ENCODE measurements at places on chromosomes 3 and 15.

DNA sequence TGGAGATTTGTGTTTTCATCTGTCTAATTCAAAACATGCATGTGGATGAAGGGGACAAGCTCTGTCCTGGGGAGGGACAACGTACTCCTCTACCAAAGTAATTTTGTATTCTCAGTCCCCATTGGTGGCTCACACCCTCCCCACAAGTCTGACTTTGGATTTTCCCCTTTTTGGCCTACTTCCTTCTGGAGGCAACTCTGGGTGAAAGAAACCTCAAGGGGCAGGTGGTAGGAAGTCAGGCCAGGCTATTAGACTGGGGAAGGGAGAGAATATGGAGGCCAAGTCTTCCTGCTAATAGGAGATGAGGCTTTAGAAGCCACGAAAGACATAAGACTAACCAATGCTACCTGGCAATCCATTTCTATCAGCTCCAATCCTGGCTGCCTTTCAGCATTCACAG, 124.9 kb upstream of the RASGRP1 start:
- no peak for DNase-seq

DNA sequence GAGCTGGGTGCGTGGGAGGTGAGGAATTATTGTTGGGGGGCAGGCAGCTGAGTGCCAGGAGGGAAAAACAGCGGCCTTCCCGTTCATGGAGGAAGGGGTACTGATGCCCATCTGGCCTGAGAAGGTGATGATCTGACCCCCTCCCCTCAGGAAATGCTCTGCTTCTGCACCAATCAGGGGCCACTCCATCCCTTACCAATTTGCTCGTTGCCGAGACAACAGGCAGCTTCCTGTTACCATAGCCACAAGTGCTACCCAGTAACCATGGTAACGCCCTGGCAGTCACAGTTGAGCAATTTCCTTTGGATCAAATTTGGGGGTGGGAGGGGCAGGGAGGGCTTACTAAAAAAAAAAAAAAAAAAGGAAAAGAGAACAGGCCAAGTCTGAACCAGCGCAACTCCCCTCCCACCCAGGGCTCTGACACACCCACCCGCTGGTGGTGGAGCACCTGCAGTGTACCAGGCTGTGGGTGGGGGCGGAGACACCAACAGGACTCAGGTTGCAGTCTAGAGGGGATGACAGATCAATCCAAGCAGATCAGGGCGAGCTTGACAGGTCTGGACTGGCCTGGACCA, 13.7 kb downstream of the CELF6 start:
- no peak for DNase-seq

DNA sequence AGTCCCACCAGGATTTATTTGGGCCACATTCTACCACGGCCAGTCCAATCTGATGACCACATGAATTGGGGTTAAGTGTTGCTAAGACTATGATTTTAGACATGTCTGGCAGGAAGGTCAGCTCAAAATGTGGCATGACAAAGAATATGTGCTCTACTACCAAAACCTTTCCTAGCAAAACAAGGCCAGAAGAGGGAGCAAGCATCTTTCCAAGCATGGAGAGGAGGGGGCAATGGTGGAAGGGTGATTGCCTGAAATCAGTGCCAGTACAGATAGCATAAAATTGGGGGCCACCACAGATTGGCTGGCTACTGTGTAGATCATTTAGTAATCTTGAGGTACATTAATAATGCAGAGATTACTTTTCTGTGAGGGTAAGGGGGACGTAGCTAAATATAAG, 43.2 kb downstream of the TMEM39A start:
- DNase-seq = no peak

DNA sequence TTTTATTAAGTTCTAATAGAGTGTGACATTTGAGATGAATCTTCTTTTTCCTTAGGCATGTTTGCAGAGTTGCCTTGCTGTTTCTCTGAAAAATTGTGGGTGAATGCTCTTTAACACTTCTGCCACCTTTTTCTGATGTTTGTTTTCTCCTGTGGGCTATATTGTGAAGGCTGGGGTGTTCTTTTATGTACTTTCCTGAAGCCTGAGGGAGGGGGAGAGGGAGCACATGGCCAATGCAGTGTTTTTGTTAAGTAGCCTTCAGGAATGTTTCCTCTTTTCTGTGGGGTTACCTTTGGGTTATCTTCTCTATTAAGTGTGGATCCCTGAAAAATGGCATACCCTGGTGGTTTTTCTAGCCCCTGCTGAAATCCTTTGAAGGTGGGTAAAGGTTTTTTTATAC, 50.2 kb downstream of the CMC1 start:
- DNase-seq = no peak

GRCh38 chr15:39272901-39273300, 308.0 kb upstream of the THBS1 start:
- no peak for DNase-seq

DNA sequence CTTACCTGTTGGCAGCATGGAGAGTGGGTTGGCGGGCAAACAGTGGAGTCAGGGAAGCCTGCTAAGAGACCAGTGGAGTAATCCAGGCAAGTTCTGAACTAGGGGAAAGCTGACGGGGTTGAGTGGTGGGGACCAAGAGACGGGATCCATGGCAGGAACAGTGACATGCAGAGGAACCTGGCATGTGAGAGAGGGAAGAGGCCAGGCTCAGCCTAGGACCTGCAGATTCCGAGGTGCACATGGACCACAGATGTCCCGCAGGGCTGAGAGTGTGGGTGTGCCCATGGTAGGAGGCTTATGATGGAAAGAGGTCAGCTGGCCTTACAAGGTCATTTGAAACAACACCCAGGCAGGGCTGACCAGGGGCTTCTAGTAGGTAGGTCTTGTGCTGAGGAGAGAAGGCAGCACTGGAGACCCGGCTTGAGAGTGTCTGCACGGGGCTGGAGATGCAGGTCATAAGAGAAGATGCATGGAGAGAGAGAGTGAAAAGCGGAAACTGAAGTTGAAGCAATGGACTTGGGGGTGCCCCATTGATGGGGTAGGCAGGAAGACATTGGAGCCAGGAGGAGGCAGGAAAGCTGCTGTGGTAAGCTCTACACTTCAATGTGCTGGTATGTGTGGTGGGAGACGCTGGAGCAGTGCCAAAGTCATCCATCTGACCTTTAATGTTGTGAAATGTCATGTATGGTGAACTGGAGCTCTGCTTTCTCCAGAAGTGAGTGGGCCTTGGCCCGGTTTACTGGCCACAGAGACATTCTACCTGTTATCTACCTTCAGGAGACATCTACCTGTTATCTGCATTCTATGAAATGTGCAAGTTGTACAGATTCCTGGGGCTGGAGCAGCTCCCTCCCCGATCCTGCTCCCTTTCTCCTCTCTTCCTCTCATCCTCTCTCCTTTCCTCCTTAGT, 4.6 kb downstream of the SPSB4 start:
- DNase-seq = no peak

DNA sequence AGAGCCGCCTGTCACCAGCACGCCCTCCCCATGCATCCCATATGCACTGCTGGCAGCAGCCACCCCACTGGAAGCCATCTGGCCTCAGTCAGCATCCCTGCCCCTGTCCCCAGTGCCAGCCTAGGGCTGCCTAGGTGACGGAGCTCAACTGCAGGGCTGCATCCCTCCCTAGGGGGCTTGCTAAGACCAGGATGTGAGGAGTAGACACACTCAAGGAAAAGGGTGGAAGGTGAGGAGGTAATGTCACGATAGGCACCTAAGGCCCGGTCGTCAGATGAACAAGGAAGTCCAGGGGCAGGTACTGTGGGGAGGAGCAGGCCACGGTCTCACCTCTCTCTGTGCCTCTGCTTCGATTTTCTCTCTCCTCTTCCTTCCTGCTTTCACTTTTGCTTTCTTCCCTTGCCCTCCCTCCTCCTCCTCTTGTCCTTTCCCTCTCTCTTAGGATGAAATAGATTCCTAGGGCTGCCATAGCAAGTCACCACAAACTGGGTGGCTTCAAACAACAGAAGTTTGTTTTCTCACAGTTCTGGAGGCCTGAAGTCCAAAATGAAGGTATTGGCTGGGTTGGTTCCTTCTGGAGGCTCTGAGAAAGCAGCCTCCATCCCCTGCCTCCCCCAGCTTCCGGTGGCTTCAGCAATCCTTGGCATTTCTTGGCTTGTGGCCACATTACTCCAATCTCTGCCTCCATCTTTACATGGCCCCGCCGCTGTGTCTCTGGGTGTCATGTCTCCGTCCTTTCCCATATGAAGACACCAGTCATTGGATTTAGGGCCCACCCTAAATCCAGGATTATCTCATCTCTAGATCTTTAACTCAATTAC, 298.3 kb downstream of the SHQ1 start:
- DNase-seq = no peak

DNA sequence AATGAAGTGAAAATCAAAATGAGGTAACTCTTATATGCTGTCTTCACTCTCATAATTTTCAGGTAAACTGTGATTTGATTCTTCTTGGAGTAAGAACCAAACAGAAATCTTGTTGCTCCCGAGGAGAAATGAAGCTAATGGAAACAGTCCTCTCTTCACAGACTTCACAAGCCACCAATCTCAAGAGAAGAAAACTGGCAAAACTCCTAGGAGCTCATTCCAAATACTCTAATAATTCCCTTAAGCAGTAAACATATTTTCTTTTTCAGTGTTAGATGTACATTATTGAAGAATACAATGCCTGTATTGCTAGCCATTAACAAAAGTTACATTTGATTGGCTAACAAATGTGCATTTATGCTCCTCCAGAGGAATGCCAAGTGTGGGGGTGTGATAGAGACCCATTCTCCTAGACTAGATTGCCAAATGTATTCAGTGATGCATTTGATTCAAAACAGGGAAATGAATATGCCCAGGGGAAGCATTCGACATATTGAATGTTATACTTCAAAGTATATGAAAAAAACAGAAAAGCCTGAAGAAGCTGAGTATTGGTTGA, 11.8 kb upstream of the RIOX2 start:
- DNase-seq = no peak

DNA sequence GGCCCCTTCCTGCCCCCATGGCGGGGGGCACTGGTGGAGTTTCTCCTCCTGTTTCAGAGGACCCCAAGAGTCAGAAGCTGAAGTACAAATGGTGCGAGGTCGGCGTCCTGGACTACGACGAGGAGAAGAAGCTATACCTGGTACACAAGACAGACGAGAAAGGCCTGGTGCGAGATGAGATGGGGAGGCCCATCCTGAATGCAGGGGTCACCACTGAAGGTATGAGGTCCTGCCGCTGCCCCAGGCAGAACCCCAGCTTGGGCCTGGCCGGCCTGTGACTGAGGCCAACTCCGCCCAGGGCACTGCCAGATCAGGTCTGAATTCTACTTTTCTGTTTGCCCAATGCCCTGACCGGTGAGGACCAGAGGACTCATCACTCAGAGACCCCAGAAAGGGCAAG, 15.0 kb downstream of the DNAH1 start:
- no peak for DNase-seq

DNA sequence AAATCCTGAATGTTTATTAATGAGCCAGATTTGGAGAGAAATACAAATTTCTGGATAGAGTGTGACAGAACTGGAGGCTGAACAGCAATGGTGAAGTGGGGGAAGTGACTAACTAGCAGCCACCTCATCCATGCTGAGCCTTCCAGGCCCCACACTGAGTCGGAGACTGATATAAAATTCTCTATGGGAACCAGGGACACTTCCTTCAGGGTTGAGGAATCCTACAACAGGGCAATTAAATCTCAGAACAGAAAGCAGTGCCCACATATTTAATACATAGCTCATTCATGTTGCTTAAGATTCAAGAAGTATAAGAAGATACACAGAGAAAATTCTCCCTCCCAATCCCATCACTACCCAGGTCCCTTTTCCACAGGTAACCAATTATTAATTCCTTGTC, 49.3 kb downstream of the HACD2 start:
- DNase-seq = peak; percentile 72

DNA sequence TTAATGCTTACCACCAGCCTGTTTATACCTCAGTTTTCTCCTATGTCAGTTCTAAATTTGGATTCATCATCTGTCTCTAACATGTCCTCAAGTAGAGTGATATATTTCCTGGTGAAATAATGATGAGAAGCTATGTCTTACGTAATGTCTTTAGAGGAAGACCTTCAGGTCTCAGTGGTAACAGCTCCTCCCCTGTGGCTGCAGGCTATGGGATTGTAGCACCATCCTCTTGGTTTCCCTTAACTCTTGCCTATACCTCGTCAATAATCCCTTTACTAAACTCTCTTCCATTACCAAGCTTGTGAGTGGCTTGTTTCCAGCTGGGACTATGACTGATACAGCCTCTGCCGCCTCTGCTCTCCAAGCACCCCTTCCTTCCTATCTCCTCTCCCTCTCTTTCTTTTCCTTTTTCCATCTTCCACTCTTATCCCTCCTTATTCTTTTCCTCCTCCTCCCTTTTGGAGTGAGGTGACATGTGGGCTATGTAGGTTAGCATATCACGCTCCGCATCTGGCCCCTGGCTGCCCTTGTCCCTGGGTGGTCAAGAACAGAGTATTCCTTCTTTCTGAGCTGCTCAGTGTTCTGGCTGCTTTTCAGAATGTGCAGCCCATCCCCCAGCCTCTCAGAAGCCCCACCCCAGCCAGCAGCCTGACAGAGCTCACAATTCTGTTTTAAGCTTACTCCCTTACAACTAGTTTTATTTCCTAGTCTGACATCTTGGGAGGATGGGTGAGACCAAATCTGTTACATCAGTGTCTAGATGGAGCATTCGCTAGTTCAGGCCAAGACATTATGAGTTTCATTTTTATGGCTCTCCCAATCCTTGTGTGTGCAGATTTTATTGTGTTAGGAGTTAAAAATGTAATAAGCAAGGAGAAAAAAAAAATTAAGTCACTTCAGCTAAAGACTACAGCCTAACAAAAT, 75.0 kb upstream of the RNU6-1 start:
- DNase-seq = no peak

DNA sequence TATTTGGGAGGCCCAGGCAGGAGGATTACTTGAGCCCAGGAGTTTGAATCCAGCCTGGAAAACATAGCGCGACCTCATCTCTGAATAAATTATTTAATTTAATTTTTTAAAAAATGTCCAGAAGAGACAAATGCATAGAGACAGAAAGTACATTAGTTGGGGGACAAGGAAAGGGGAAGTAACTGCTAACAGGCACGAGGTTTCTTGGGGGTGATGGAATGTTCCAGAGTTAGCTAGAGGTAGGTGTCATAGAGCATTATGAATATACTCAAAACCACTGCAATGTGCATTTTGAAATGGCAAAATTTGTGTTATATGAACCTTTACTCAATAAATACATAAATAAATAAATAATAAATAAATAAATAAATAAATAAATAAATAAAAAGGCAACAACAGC, 31.7 kb upstream of the CYP11A1 start:
- no peak for DNase-seq

DNA sequence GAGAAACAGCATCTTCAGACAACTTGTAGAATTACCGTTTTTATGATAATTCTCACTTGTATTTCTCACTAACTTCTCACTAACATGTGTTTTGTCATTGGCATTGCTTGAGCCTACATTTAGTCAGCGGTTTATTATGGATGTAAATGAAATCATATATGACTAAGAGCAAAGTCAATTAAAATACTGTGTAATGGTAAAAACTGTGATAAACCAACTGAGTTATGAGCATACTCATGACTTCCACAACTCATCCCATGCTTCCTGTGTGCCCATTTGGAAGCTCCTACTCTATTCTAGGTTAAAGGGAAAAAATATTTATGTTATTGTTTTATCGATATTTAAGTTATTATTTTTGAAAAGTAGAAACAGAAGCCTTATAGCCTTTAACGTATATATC, 12.8 kb downstream of the PXK start:
- no peak for DNase-seq
